ENCODE measurements at places on chromosomes 6 and 20.

DNA sequence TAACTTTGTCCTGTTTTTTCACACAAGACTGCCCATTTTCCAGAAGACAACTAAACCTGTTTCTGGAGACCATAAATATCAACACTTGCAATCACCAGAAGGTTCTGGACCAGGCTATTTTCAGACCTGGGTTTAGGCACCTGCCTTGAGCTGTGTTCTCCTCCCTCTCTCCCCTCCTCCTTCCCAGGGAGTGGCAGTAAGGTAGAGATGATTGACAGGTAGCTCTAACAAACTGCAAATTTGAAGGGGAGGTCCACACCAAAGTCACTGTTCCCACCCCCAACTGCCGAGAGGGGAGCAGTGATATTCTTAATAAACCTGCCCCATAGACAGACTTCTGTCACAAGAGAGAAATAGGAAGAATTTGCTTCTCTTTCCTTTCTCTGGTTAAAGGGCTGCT lies 91.2 kb upstream of the BACH2 start:
- DNase-seq, result no peak

DNA sequence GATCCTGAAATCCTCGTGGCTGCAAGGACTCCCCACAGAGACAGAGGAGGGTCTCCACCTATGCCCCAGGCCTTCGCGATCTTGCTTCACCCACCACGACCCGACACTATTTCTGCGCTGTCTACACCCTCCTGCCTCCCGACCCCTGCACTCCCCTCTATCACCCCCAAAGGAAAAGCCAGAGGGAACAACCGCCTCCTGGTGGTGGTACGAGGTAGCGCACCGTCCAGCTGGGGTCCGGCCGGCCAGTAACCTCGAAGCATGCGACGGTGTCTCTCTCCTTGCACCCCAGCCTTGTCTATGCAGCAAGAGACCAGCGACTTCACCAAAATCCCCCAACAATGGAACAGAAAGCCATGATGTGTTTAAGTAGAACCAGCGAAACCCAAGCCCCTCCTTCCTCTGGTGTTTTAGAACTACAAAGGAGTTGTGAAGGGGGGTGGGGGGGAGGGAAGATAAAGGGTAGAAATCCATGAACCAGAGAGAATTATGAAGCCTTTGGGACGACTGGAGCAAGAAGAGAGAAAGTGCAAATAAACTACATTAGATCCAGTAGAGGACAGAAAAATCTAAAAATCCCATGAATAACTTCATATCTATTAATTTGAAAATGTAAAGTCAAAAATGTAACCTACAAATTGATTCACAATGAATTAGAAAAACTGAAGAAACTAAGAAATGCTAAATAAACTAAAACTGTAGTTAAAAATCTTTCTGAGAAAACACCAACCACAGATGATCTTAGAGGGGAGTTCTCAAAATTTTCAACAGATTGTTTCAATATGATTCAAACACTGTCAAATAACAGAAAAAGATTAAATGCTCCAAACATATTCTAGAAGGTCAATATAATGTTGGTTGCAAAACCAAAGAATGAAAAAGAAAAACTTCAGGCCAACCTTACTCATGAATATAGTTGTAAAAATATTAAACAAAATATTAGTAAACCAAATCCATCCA lies 168.0 kb downstream of the CDK19 start:
- DNase-seq, result no peak

GRCh38 chr6:147733686-147734085 lies 225.2 kb downstream of the SAMD5 start:
- DNase-seq, result no peak

DNA sequence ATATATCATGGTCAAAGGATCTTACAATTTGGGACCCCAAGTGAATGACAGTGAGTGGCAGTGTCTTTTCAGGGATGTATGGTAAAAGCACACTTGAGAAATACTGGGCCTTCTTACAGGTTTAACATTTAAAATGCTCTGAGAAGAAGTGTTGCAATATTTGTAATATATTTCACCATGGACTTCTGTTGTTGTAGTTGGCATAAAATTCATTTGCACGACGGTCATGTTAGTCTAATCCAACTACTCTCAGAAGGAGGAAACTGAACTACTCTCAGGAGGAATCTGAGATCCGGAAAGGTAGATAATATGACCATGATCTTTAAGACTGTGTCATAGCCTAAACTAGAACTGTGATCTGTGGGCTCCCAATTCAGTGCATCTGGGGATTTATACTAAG lies 700.1 kb downstream of the HDGFL1 start:
- no peak for DNase-seq

- no peak for DNase-seq
These were observed 159.7 kb downstream of the TMEM242 start for GRCh38 chr6:157163434-157164159.

DNA sequence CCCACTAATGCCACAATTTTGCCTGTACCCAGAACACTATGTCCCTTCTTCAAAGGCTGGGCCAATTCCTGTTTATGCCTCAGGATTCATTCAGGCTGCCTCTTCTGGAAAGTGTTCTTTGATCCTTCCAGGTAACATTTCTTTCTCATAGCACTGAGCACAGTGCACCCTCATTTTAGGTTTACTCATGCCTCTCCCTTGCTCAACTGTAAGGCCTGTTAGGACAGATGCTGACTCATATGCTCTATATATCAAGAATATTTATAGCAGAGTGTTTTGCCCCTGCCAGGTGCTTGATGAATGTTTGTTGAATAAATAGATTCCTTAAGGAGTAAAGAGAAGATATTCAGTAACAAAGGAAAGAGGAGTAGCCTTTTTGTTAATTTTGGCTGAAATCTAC lies 263.9 kb downstream of the PHF3 start:
- DNase-seq, result no peak

- no peak for DNase-seq
These were observed 37.4 kb downstream of the ANGPT4 start for GRCh38 chr20:878511-879307.

- no peak for DNase-seq
These were observed 49.8 kb downstream of the MYH7B start for GRCh38 chr20:35005463-35005961.

GRCh38 chr6:164106345-164106769 lies 691.8 kb downstream of the QKI start:
- no peak for DNase-seq

- DNase-seq, result no peak
These were observed 127.2 kb downstream of the CDC5L start for GRCh38 chr6:44514576-44515193.

DNA sequence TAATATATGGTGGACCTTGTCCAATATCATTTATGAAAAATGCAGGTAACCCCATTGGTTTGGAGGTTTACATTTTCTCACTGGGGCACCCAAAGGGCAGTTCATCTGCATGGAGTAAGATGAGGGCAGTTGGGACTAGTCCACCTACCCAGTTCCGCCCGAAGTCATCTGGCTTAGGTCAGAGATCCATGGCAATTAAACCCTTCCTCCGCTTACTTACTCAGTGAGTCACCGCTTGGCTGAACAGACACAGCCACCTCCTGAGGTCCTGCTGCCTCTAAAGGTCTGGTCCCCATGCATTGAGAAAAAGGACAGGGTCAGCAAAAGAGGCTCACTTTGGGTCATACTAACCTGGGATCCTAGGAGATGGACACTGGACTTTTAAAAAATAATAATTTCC lies 102.9 kb upstream of the PRL start:
- no peak for DNase-seq

DNA sequence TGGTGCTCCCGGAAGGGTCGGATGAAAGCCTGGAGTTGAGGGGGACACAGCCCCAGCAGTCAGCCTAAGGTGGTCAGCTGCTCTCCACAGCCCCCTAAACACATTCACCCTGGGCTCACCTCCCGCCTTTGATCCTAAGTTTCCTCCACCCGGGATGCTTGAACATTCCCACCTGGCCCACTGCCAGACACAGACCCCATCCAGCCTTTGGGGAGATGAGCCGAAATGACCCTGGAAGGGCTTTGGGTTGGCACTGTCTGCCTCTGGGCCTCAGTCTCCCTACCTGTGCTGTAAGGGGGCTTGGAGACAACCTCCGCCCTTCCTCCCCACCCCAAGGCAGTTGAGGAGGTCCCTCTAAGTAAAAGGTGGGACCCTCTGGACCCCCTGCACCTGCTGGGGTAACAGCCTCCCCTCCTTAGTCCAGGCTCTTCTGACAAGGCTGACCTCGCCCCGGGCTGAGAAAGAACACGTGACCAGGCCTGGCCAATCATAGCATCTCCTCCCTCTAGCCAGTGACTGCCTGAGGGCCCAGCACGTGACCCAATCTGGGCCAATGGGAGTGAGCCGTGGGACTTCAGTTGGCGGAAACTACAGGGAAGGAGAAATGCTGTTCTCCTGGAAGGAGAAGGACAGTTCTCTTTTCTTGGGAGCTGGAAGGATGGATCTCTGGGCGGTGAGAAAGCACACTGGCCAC lies 16.9 kb upstream of the UBE2V1 start:
- DNase-seq, result no peak

DNA sequence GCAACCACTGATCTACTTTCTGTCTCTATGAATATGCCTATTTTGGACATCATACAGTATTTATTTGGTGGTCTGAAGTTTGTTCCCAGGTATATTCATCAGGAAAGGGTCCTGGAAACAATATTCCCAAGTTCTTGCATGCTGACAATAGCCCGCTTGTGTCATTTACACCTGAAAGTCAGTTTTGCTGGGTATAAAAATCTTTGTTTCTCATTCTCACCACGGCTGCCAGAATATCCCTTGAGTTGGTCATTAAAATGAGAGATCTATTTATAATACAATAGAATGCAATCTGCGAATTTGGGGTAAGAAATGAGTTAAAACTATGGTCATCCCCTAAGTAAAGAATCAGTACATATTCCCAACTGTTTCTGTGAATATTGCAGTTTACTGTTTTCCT lies 79.0 kb downstream of the MAN1A1 start:
- no peak for DNase-seq

DNA sequence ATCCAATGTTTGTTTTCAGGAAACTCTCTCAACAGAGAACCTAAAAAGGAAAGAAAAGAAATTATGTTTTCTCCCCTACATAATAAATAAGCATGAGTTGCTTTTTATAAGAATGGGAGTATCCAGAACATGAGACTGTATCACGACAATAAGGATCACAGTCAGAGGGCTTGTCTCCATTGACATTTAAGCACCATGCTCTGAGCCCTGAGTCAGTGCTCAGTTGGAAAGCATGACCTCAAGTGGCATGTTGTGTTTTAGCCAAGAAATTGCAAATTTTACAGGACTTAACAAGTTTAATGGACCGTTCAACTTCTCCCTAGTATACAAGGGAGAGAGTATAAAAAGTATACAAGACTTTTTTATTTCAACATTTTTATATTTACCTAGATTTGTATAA lies 431.6 kb downstream of the GJA1 start:
- no peak for DNase-seq

- DNase-seq, result no peak
These were observed 146.2 kb downstream of the KHDC1L start for GRCh38 chr6:73078908-73079610.

DNA sequence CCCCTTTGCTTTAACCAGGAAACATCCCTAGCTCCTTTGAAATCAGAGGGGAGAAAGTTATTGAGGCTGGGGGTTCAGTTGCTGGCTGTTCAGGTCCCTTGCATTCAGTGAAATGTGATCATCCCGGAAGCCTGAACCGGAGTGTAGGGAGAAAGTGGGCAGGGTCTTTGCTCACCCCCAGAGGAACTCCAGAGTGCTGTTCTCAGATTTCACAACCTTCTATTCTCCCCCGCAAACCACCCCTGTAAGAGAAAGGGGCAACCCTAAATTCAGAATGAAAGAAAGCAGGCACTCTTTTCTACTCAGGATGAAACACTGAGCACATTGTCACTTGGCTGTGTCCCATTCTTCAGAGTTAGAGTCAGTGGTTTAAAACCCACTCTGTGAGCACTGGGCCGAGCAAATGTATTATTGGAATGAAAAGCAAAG lies 139.8 kb downstream of the KHDC1L start:
- no peak for DNase-seq

DNA sequence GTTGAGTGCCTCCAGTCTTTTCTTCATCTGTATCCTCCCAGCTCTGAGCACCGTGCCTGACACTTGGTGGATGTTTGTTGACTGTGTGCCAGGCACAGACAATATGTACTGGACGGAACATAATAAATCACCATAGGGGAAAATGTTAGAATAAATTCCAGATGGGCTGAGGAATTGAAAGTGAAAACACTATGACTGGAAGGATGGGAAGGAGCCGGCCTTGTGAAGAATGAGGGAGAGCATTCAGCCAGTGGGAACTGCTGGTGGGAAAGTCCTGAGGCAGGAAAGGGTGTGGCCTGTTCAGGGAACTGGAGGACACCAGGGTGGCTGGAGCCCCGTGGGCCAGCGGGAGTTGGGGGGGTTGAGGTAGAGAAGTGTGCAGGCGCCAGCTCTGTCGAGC lies 75.4 kb downstream of the MTHFD1L start:
- no peak for DNase-seq

DNA sequence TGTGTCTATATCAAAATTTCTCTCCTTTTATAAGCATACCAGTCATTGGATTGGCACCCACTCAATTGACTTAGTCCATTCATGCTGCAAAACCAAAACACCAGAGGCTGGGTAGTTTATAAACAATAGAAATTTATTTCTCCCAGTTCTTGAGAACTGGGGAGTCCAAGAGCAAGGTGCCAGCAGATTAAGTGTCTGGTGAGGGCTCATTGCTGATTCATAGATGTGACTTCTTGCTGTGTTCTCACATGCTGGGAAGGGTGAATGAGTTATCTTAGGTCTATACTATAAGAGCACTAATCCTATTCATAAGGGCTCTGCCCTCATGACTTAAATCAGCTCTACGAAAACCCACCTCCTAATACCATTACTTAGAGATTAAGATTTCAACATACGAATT lies 501.4 kb downstream of the EPM2A start:
- DNase-seq, result no peak

DNA sequence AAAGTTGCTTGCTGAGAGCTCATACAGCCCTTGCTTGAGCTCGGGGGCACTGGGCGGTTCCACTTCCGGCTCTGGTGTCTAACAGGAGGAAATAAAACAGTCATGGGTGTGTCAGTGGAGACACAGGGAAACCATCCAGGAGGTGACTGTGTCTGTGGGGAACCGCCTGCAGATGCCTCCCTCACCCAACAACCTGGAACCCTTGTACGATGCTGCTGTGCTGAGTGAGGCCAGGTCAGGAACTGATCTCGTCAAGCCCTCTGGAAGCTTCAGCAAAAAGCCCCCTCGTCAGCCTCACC lies 15.5 kb downstream of the TXNDC5 start:
- DNase-seq, result no peak

DNA sequence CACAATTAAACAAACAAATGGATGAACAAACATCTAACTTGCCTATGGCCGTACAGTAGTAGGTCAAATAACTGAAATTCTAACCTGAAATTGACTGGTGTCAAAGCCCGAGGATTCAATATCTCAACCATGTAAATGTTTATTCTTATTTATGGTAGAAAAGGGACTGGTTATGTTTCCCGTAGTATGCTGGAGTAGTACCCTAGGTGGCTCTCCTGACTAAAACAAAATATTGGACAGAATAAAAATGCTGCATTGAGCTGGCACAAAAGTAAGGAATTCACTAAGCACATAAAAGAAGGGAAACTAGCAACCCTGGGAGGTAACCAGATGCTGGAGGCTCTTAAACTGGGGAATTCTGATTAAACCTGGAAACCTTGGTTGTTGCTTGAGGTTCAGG lies 117.1 kb upstream of the PREP start:
- DNase-seq, result no peak
